SJSA1 (cell line): ENCODE measurements at places on chromosomes 1 and 21.

DNA sequence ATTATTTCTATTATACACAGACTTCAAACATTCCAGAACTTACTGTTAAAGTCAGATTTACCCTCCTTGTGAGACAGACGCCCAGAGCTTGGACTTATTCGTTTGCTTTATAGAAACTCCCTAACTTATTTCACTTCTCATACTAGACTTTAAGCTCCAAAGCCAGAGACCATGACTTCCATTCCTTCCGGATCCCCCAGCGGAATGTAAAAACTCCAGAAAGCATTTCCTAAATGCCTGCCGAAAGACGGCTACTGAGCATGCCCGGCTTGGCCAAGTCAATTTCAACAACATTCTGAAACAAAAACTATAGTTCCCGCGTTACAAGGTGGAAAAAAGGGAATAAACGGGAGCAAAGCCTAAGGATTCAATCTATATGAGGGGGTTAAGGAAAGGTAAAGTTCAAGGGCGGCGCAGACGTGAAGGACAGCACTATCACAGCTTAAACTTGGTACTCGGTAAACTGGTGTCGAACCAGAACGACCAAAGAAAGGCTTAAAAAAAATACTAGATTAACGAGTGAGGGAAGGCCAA is 1.1 kb downstream of the USP48 start:
- no peak for DNase-seq

DNA sequence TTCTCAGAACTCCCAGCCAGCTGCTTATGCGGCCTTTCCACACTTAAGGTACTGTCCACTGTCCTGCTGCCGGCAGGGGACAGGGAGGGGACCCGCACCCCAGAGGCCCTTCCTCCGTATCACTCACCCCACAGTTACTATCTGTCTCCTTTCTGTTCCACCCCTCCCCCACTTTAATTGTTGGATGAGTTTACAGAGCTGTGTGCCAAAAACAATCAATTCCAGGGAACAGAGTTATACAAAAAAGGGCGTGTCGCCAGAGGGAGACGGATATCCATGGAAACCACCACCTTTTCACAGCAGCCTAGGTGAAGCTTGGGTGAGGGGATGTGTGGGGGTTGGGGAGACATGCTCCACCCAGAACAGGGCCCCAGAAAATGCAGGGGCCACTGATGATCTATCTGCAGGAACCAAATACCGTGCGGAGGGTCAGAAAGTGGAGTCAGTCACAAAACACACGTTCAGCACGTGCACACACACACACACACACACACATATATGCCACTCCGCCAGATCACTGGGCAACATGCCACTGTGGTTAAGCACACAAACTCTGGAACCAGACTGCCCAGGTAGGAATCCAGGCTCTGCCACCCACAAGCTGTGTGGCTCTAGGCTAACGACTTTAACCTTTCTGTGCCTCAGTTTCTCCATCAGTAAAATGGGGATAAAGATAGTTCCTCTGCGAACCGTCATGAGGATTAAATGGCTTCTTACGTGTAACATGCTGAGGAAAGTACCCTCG is 30.5 kb downstream of the CASZ1 start:
- DNase-seq, result no peak

GRCh38 chr1:240693036-240693435 is 81.1 kb upstream of the GREM2 start:
- DNase-seq, result no peak

DNA sequence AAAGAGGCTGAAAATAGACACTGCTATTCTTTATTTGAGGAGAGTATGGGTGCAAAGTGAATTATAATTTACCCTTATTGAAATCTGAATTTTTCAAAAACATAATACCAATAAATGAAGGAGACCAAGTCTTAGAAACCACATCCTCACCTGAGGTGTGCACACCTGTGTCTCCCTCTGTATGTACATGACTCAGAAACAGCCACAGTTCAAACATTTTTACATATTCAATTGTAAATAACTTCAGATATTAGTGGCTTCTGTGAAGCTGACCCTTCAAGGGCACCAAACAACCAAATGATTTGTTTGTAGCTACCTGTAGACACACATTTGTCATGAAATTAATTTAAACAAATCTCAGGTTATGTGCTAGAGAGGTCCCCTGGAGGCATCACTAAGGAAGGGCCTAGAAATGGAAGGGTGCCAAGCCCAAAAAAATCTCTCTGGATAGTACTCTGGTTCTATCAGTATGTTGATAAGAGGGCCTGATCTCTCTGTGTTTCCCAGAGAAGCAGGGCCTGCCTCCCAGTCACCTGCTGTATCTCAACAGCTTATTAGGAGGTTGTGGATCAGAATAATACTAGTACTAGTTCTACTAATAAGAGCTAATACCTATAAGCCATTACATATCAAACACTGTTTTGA is 28.1 kb downstream of the ERI3 start:
- DNase-seq, result no peak

DNA sequence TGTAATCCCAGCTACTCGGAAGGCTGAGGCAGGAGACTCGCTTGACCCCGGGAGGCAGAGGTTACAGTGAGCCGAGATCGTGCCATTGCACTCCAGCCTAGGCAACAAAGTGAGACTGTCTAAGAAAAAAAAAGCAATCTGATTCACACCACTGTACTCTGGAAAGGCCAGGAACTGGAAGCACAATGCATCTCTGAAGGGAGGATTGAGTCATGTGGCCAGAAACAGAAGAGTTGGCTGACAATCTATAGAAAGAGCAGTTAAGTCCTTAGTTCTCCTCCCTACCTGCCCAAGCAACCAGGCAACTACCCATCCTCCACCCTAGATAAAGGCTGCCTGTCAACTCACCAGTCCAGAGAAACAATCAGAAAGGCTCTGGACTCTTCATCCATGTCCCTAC is 45.9 kb downstream of the PIK3R3 start:
- no peak for DNase-seq

DNA sequence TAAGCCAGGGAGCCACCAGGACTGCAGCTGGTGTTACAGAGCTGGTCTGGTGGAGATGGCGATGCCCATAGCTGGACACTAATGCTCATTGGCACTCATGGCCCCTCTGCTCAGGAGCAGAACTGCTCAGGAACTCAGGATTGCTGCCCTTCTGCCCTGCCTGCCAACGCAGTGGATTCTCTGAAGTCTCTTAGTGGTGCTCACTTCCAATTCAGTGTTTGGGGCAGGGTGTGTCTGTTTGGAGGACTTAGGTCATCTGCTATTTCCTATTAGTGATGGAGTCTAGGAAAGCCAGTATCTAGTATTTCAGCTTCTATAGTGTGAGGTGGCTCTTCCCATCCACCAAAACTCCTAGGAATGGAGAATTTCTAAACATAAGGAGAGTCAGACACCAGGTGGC is 29.1 kb downstream of the S100A10 start:
- DNase-seq, result no peak

- DNase-seq, result no peak
Observed at GRCh38 chr21:29550205-29550604, 251.5 kb downstream of the BACH1 start.

DNA sequence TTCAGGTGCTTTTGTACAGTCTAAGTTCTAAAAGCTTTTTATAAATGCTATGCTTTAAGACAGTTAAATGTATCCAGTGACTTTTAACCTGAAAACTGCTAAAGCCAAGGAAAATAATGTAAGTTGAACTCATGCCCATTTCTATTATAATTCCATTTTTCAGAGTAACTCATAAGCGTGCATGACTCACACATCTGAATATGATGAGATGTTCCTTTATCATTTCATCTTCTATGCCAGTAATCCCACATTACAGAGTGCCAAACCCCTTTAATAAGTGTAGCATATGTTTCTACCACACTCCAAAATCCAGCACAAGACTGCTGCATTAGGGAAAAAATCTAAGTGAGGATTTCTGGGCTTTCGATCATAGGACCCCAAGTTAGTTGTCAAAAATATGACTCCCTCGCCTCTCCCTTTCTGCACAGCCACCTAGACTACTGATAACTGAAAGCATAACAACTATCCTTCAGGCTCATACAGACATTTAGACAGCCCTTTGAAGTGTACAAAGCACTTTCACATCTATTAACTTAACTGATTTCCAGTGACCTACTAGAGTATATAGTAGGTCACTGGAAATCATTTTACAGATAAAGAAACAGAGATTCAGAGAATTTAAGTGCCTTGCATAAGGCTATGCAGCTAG is 45.3 kb downstream of the JAK1 start:
- no peak for DNase-seq

GRCh38 chr1:175409938-175410337 is 217.4 kb upstream of the KIAA0040 start:
- no peak for DNase-seq

- DNase-seq, result peak; percentile 59
Observed at GRCh38 chr1:19661721-19662228, 2.9 kb upstream of the HTR6 start.

- no peak for DNase-seq
Observed at GRCh38 chr1:186595969-186596368, 84.3 kb downstream of the PTGS2 start.

DNA sequence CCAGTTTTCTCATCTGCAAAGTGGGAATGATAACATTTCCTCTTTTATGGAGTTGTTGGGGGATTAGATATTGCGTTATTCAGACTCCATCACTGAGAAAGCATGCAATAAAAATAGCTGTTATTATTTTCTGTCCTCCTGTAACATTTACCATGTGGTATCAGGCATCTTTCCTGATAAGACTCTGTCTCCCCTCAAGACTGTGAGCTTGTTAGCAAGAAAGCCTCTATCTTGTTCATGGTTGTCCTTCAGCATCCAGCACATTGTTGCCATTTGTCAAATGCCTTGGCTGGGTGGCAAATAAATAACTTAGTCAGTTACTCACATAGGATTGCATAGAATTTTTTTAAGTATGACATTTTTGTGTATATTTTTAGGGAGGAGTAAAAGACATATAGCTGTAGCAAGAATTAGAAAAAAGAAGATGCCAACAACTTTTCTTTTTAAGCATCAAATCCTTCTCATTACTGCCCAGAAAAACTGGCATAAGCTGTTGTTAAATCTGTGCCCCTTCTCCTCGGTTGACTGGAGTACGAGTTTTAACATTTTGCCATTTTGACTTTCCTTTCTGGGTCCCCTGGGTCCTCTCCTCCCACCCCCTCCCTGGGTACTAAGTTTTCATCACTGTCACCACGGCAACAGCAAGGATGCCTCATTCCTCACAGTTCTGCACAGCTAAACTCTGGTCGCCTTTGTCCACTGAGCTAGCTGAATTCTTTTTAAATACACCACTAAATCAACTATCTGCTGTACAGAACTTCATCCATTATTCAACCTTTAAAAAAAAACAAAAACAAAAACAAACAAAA is 1.0 kb upstream of the JAM2 start:
- no peak for DNase-seq

GRCh38 chr1:67390041-67390887 is 39.9 kb downstream of the SERBP1 start:
- peak; percentile 70 for DNase-seq

DNA sequence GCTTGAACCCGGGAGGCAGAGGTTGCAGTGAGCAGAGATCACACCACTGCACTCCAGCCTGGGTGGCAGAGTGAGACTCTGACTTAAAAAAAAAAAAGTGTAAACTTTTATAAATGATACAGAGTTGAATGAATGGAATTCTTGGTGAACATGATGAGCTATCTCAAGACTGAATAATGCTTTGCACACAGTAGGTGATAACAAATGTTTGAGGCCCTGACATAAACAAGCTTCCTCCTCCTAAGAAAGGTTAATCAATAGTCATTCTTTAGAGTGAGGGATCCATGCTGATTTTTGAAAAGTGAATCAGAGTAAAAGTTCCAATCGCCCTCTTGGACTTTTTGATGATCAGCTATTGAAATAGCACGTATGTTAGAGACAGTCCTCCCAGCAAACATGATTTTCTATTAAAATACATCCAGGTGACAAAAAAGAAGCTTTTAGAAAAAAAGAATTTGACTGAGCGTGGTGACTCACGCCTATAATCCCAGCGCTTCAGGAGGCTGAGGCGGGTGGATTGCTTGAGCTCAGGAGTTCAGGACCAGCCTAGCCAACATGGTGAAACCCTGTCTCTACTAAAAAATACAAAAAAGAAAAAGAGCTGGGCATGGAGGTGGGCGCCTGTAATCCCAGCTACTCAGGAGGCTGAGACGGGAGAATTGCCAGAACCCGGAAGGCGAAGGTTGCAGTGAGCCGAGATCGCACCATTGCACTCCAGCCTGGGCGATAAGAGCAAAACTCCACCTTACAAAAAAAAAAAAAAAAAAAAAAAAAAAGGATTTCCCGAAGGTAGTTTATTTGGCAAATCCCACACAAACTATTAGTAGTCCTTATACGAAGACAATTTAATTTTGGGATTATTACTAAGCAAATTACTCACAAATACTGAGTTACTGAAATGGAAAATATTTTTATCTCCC is 181.8 kb downstream of the NFIA start:
- DNase-seq, result no peak

DNA sequence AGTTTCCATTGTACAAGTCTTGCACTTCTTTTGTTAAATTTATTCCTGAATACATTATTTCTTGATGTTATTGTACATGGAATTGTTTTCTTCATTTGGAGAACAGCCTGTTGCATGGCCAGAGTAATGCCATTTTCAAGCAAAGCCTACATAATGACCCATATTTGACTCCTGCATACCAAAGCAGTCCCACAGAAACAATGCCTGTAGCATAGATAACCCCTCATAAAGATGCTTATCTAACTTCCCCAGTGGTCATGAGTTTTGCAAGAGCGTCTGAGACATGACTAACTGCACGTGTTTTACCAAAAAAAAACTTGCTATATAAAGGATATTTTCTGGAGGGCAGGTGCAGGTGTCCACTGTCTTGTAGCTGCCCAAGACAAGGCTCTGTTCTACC is 30.3 kb upstream of the RLF start:
- DNase-seq, result no peak

DNA sequence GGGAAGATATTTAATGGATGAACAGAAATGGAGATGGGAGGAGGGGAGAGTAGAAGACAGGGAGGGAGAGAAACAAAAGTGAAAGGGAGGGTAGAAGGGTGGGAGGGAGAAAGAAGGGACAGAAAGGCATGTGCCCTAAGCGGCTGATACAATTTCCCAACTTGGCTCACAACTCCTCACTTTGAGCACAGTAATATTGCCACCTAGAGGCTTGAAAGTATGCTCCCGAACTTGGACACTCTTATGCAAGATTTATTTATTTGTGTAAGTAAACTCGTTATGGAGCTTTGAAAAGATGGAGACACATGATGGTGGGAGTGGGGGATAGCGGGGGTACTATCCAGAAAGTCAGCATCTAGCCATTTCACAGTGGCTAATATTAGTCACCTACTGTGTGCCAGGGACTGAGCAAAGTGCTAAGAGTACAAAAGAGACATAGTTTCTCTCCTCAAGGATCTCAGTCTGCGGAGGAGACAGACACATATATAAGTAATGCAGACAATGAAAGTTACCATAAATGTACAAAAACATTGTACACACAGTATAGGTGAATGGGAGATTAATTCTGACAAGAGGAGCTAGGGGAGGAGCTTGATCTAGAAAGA is 189.7 kb downstream of the SEC16B start:
- DNase-seq, result no peak

GRCh38 chr1:212205843-212206242 is 79.4 kb upstream of the PPP2R5A start:
- DNase-seq, result no peak

DNA sequence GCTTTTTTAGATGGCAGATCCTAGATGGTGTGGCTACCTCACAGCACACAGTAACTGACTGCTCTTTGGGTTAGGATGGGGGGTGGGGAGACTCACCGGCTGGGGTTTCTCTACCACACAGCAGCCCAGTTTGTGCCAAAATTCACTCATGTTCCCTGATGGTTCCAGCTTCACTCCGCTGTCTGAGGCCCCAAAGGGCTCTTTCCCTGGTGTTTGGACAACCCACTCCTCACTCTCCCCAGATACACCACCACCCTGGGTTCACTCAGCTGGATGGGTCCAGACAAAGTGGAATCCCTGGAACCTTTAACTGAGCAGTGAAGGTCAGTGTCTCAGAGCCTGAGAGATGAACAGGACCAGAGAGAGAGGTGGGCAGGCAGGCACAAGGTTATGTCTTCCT is 3.8 kb downstream of the CDC42SE1 start:
- DNase-seq, result no peak
